ENCODE measurements at places on chromosomes 16 and 17.
A peak's percentile ranks its signal among the peaks of the same experiment; 100 is the strongest.

- DNase-seq = no peak
These were observed 124.4 kb downstream of the SPECC1 start for GRCh38 chr17:20133517-20133916.

DNA sequence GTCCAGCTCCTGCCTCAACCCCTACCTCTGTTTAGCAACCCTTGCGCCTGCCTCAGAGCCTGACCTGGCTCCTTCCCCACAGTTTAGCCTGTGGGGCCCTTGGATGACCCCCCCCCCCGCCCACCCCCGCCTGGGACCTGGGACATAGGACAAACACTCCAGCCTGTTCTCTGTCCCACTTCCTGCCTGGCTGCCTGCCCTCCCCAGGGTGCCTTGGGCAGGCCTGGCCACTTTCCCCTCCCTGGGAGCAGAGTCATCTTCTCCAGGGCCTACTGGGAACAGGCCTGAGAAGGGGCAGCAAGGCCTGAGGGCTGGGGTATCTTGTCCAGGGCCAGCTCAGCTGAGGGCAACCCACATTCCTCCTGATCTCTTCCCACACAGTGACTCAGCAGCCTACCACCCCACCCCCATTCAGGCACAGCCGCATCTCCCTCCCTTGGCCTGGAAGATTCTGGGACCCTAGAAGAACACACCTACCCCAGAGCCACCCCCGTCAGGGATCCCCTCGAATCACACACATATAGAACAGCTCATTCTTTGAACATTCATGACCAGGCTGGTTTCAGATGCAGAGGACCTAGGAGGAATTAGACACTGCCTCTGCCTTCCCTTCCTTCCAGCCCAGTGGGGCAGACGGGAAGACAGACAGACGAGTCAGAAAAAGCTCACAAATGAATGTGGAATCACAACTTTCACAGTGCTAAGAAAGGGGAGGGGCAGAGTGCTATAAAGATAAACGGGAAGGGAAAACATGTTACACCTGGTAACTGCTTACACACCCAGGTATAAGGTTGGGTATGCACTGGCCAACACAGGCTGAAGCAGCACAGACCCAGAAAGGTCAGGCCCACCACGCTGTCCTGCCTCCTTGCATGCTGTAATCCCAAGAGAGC, 6.0 kb downstream of the FHOD1 start:
- no peak for DNase-seq

GRCh38 chr17:78356101-78356713, 3.7 kb downstream of the SOCS3 start:
- peak; percentile 94 for DNase-seq

- no peak for DNase-seq
These were observed 296.2 kb upstream of the CDH5 start for GRCh38 chr16:66070140-66070917.

DNA sequence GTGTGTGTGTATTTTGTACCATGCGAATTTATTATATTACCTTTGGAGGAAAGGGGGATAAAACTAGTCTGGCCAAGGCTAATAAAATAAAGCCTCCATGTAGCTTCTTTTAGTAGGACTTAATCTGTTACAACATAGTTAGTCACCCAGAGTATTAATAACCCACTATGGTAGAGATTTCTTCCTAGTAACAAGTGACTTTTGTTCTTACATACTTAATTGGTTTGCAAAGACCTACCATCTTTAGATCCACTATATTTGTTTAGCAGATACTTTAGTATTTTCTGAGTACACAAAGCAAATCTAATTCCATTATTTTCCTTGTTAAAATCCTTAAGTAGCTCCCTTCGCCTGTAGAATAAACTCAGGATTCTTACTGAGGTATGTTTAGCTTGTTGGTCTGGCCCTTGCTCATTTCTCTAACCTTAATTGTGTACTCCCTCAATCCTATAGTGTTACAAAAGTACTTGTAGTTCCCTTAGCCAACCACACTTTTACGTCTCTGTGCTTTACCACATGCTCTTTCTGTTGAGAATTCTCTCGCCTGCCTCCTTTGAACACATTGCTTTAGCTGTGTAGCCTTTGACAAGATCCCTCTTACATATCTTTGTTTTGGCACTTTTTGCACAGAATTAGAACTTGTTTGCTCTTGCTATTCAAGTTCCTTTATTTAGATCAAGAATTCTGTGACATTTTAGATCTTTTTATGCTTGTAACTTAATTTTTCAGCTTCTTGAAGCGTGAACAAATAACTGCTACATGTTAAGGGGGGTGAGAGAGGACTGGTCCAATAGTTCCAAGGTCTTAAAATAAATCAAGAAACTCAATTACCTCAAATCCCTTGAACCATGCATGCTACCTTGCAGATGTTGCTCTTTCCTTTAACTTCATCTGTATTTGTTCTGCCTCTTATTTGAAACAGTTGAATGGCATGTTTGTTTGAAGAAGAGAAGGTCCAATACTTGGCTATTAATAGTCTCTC, 23.8 kb downstream of the CLTC start:
- no peak for DNase-seq

DNA sequence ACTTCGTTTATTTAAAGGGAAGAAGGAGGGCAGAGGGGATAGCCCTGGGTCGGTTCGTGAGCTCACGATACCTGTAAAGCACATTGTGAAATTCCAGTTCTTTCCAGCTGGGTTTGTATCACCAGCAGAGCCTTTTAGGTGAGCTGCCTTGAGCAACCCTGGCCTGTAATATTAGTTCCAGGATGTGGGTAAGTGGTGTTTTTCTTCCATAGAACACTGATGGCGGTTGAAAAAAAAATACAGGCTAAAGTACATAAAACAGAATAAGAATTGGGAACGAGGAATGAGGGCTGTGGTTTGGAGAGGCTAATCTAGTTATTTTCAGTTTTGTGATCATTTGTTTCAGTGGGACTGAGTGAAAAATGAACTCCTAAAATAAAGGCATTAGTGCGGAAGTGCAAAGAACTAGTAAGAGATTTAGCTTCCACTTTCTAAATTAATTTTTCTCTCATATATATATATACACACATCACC, 20.6 kb downstream of the HS3ST3B1 start:
- DNase-seq = no peak

GRCh38 chr17:17179371-17179827, 26.7 kb downstream of the PLD6 start:
- DNase-seq = peak; percentile 78

GRCh38 chr17:59154292-59154720, 680 bp downstream of the SKA2 start:
- no peak for DNase-seq

DNA sequence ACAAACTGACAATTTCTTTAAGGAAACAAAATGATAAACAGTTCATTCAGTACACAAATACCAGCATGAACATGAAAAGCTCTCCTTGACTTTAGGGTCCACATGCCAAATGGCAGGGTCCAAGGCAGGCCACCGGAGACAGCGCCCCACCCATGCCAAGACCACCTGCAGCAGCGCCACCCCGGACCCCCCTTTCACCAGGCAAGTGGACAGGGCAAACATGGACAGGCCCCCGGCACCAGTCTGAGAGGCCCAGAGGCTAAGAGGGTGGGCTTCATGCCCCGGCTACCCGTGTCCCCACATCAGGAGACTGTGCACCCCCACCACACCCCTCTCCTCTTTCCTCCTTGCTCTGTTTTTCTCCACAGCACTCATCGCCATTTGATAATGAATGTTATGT, 14.7 kb upstream of the ASGR2 start:
- DNase-seq = no peak

DNA sequence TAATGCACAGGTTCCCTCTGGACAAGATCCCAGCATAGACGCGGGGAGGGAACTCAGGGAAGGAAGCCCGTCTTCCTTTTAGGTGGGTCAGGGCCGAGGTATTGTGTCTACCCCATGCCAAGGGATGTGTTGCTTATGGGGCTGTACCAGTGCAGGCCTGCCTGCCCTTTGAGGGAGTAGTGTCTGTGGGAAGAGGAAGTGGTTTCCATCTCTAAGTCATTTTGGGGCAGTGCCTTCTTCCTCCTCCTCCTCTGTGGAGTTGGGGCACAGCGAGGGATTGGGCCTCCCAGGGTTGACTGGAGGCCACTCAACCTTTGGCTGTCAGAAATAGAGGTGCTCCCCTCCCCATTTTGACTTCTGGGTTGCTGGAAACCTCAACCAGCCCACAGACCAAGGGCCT, 26.5 kb downstream of the GJD3 start:
- no peak for DNase-seq

DNA sequence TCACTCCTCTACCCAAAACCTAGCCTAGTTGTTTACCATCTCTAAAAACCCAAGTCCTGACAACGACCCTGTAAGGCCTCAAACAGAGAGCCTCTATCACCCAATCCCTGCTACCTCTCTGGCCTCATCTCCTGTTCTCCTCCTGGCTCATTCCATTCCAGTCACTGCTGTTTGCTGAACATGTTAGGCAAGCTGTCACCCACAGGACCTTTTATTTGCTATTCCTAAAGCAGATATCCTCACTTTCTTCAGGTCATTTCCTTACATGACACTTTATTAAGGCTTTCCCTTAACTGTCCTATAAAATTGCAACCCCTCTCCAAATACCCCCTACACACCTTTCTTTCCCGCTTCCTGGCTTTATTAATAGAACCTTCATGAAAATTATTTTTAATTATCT, 85.1 kb downstream of the KANSL1 start:
- DNase-seq = no peak
